ENCODE measurements at places on chromosomes 16 and 17. TPM values are rescaled to one million over a fixed set of nuclear protein-coding genes. Genes with fewer than 3 reads are reported as not detected.

DNA sequence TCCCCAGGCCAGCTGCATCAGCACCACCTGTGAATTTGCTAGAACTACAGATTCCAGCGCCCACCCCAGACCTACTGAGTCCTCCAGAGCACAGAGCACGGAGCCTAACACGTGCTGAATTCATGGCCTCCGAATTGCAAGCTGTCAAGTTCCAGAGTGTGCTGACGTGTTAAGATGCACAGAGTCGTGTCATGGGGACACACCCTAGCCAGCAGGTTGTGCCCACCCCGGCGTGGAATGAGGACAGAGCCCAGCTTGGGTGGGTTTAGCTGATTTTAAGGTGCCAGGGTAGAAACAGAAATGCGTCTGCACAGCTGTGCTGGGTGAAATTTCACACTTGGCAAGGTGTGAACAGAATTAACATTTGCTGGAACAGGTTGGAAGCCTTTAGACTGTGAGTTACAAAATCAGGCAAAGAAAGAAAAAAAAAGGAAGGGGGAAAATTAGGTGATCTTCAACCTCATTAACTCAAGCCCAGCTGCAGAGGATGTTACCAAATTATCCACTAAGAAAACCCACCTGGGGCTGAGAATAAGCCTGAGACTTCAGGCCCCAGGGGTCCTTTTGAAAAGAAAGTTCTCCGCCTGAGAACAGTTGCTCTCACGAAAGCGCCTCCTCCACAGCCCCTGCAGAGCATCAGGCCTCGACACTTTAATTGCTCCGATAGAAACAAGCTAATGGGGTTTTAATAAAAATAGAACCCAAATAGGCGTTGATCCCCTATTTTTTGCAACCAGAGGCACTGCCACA is 27.1 kb downstream of the GINS3 start:
- no peak for ATAC-seq

GRCh38 chr17:81323411-81323868 is 28.3 kb upstream of the SLC38A10 start:
- peak; percentile 50 for ATAC-seq

DNA sequence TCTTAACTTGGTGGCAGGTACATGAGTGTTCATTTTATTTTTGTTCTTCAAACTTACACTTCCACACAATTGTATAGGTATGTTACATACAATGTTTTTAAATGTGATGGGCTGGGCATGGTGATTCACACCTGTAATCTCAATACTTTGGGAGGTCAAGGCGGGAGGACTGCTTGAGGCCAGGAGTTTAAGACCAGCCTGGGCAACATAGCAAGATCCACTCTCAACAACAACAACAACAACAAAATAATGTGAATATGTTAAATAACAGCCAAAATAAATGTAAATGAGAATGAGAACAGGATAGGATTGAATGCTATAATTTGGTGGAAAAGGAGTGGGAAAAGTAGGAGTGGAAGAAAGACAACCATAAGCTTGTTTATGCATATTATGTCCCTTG is 2.6 kb downstream of the NSMCE1 start:
- ATAC-seq: no peak

GRCh38 chr16:27085182-27085581 is 18.5 kb downstream of the C16orf82 start:
- ATAC-seq: no peak

GRCh38 chr17:80614332-80615047 is 69.9 kb downstream of the RPTOR start:
- no peak for ATAC-seq

DNA sequence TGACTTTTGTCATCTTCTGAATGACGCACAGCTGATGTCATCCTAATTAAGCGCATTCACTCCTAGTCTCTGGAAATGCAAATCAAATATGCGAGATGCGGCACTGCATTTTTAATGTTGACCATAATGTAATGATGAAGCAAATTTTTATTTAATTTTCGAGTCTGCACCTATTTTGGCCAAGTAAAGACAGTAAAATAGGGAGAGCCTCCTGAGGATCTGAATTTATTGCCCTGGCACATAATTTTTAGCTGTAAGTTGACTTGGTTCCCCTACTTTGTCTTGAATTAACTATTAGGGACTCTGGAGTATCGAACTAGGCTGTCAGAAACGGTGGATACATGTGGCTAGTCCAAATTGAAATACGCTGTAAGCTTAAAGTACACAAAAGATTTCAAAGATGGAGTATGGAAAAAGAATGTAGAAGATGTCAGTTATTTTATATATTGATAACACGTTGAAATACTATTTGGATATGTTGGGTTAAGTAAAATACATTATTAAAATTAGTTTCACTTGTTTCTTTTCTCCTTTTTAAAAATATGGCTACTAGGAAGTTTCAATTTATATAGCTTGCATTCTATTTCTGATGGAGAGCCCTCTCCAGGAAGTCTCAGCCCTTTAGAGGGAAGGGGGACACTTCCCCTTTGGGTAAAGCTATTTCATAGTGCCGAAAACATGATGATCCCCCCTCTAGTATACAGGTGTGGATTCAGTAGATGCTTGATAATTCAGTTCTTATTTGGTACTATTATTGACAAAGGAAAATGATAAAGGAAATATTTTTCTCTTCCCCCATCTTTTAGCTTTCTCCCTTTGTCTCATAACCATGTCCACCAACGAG is 991 bp downstream of the KPNA2 start:
- ATAC-seq: peak; percentile 33

- no peak for ATAC-seq
Observed at GRCh38 chr17:78714534-78714933, 67.5 kb downstream of the CYTH1 start.

GRCh38 chr17:80327518-80327917 is 66.9 kb downstream of the RNF213 start:
- no peak for ATAC-seq

DNA sequence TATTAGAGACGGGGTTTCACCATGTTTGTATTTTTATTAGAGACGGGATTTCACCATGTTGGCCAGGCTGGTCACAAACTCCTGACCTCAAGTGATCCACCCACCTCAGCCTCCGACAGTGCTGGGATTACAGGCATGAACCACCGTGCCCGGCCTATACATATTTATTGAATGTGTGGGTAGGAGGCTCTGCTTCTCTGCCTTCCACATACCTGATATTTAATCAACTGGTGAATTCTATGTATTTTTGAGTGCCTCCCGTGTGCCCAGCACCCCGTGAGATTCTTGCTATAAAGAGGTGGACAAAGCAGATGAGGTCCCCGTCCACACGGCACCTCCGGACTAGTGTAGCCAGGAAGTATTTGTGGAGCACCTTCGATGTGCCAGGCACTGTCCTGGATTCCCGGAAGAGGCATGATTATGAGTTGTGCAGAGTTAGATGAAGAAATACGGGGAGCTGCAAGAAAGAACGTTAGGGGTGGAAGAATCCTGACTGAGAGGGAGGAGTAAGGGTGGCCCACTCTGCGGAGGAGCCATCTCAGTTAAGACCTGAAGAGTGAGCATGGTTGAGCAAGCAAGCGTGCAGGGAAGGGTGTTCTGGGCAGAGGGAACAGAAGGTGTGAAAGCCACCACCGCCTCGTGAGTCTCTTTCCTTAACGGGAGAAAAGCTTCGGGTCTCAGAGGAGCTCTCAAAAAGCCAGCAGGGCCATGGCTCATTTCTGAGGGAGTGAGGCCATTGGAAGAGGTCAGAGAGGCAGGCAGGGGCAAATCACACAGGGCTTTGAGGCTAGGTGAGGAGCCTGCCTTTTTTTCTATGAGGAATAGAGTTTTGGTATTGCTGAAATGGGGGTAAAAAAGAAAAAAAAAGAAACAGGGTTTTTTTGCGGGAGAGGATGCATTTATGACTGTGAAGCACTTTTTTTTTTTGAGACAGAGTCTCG is 21.2 kb downstream of the CRISPLD2 start:
- no peak for ATAC-seq

GRCh38 chr16:7624871-7625766 is 292.5 kb downstream of the RBFOX1 start:
- no peak for ATAC-seq

- peak; percentile 96 for ATAC-seq
Observed at GRCh38 chr16:46789499-46790414, 41.2 kb downstream of the C16orf87 start.

DNA sequence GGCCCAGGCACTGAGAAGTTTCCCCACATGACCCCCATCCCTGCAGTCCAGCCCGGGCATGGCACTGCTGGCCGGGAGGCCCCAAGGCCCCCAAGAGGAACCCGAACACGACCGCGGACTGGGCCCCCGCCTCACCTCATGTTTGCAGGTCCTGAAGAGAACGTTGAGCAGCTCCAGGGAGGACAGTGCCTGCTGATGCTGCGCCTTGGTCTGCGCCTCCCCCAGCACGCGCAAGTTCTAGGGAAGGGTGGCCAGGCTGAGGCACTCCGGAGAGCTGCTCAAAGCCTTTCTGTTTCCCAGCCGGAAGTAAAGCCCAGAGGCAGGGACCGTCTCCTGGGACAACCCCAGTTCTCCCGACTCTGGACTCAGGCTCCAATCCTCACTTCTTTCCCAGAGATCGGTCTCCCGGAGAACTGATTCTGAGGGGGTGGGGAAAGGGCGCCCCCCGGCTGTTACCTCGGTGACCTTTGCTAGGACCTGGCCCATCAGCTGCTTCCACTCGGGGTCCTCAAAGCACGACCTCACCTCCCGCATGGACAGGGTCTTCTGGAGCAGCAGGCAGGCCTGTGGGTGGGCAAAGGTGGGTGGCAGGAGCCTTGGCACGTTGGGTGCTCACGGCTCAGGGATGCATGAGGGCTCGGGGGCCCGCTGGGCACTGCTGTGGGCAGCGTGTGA is 13.7 kb downstream of the MYBBP1A start:
- no peak for ATAC-seq

GRCh38 chr16:82452004-82452756 is 174.6 kb upstream of the CDH13 start:
- no peak for ATAC-seq

GRCh38 chr16:11658896-11659708 is 9.2 kb upstream of the SNN start:
- ATAC-seq: peak; percentile 87

DNA sequence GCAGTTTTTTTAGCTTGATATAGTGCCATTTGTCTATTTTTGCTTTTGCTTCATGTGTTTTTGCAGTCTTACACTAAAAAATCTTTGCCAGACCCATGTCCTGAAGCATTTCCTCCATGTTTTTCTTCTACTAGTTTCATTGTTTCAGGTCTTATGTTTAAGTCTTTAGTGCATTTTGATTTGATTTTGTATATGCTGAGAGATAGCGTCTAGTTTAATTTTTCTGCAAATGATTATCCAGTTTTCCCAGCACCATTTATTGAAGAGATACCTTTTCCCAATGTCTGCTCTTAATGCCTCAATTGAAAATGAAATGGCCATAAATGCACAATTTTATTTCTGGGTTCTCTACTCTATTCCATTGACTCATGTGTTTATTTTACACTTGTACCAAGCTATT is 40.8 kb upstream of the NACA2 start:
- ATAC-seq: no peak

Gene BCO1
- total RNA-seq: 0.32 TPM

Gene CALB2
- 3.2 TPM for total RNA-seq

Gene NPTX1
- not detected for total RNA-seq

Gene SSTR5
- not detected for total RNA-seq

Gene MRPL38
- 81.8 TPM for total RNA-seq

Data from esophagus mucosa (tissue), 1 donor.